HT-29 (cell line): ENCODE measurements at places on chromosomes 3 and 15. TPM values are rescaled to one million over a fixed set of nuclear protein-coding genes. Genes with fewer than 3 reads are reported as not detected.

DNA sequence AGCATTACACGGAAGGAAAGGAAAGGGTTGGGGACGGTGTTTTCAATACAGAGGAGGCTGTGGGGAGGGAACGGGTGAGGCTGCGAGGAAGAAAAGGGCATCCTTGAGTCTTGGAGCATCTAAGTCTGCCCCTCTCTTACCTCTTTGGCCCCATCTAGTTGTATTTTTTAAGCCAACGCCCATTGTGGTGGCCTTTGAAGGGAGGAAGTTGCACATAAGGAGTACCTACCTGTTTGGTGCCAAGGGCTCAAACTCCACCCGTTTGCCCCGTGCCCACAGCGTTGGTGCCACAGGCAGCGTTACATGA lies 146.1 kb upstream of the UMPS start:
- DNase-seq = no peak

DNA sequence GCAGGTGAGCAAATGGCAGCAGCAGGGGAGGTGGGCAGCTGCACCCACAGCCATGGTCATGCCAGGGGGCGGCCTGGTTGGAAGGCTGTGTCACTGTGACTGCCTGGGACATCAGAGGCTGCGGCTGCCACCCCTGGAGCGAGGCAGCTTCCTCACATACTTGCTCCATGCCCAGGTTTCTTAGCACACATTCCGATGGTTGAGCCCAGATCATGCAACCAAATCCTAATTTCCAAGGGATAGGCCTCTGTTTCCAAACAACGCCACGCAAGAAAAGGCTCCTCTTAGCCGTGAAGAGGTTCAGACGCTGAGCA lies 11.6 kb upstream of the NRROS start:
- no peak for DNase-seq

Gene CATSPER2
- 2.9 and 5.0 TPM in 2 replicates for total RNA-seq

Gene NRROS
- not detected in 2 replicates for total RNA-seq
